ENCODE measurements at places on chromosomes 13 and 19.

DNA sequence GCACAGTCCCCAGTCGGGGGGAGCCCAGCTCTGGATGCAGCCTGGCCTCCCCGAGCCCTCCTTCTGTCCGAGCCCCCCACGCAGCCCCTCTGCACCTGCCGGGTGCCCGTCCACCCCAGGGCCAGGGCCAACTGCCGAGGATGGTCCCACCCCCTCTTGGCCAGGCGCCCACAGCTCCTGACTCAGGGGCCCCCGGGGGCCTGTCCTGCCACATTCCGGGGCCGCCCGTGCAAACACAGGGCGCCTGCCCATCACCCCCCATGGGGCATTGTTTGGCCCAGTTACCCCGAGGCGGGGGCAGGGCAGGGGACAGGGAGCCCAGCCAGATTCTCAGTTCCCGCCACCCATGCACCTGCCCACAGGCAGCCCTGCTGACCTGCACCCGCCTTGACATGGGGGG, 5.3 kb upstream of the TCF3 start:
- no peak for DNase-seq

GRCh38 chr19:41228486-41228885, 9.5 kb downstream of the AXL start:
- DNase-seq, result no peak

GRCh38 chr19:5022066-5022860, 53.4 kb downstream of the KDM4B start:
- no peak for DNase-seq

- DNase-seq, result peak; percentile 95
These were observed at the start of gene ZNF112 for GRCh38 chr19:44356383-44357111. TSS of gene ZNF112 (minus strand) at chr19:44356680. CDS start at chr19:44340539, 16,141 bp downstream.

GRCh38 chr19:3499738-3500428, 591 bp downstream of the DOHH start:
- DNase-seq, result peak; percentile 14

GRCh38 chr19:7734220-7735203, 2.6 kb upstream of the CLEC4G start:
- DNase-seq, result peak; percentile 38

GRCh38 chr19:3459089-3459881, 21.0 kb downstream of the SMIM24 start:
- peak; percentile 90 for DNase-seq

DNA sequence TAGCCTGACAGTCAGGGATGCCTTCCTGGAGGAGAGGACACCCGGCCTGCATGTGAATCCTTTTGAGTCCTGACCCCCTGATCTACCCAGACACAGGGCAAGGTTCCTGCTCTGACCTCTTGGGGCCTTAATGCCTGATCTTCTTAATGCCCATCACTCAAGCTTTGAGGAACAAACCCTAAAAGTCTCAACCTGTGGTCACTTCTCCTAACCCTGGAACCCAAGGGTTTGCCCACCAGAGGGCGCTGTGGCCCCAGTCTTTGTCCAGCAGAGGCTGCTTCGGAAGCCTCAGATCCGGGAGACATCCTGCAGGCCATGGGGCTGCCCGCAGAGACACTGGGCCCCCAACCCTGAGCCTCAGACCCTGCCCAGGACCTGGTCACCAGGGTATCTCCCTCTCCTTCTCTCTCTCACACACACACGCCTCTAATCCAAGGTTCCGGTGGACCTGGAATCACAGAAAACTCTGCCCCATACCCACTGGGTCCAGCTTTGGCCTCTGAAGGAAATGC, 9.8 kb upstream of the DPF1 start:
- DNase-seq, result peak; percentile 84

DNA sequence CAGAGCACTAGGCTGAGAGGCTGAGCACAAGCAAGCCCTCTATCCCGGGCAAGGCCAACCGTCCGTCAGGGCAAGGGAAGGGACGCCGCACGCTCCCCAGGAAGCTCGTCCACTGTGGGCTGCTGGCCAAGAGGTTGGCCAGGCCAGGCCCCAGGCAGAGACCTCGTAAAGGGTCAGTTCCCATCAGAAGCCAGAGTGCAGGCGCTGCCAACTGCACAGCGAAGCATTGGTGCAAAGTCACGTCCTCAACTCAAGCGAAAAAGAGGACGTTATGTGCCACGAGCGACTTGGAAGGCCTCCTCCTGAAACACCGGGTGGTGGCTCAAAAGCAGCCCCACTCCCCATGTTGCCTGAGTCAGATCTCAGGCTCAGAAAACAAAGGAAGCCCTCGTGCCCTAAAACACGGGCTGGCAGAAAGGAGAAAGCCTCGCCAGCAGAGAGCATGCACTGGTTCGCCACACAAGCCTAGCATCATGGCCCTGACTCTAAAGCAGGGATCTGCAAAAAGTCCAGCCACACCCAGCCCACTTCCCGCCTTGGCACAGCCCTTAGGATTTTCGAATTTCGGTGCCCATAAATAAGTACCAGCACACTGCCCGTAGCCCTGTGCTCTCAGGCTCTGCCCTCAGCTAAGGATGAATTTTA, 4.7 kb downstream of the AKAP8 start:
- DNase-seq, result no peak

DNA sequence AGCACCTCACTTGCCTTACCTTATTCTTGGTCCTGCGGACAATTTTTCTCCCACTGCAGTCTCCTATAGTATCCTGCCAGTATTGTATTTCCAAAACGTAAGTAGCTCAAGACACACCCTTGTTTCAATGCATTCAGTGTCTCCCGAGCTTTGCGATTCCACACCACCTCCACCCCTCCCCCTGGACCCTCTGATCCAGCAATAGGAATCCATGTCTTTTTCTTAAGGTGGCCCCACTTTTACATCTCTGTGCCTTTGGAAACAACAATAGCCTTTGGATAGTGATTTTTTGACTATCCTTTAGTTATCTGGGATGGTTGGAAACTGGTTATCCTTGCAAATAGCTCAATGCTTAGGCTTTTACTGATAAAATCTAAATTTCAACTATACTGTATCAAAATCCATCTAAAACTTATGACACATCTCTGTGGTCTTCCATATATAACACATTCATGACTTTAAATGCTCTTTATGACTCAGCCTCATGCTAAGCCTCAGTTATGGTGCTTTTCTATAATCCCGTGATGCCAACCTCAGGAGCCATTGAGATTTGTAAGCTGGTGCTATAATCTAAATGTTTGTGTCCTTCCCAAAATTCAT, 27.1 kb downstream of the FAM216B start:
- no peak for DNase-seq

- DNase-seq, result peak; percentile 24
These were observed 56.6 kb downstream of the FRY start for GRCh38 chr13:32087955-32088747.
